RPMI7951 (cell line): ENCODE measurements at places on chromosomes 4 and X. TPM values are rescaled to one million over a fixed set of nuclear protein-coding genes. Genes with fewer than 3 reads are reported as not detected.

- DNase-seq: no peak
Observed at GRCh38 chrX:9785254-9785943, 830 bp upstream of the SHROOM2 start.

GRCh38 chr4:7073526-7074390, 5.9 kb upstream of the GRPEL1 start:
- peak; percentile 64 for DNase-seq

DNA sequence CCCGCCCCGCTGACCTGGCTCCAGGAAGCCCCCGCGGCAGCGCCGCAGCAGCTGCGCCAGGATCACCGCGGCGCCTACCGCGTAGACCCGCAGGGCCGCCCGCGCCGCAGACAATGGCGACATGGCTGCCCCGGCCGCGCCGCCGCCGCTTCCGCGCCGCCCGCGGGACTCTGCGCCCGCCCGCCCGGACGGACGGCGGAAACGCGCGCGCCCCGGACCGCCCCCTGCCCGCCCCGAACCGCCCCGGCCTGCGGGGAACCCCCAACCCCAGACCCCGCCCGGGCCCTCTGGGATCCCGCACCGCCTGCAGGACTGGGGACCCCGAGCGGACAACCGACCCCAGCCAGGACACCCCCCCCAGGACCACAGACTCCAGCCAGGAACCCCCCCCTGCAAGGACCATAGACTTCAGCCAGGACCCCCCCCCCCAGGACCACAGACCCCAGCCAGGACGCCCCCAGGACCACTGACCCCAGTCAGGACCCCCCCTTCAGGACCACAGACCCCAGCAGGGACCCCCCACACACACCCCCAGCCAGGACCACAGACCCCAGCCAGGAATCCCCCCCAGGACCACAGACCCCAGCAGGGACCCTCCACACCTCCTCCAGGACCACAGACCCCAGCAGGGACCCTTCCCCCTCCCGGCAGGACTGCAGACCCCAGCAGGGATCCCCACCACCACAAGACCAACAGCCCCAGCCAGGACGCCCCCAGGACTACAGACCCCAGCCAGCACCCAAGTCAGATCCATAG, at the start of the genes DHRSX and ZBED1:
Gene DHRSX (minus strand): TSS at position 174 of the 756 bp plus-strand sequence. CDS start 51 bp downstream, at position 123.
Gene ZBED1 (minus strand): TSS at position 174 of the 756 bp plus-strand sequence. CDS start 10,257 bp downstream, outside the sequence.
- DNase-seq: no peak

GRCh38 chr4:56048702-56049431, 100.1 kb downstream of the CEP135 start:
- peak; percentile 21 for DNase-seq

CXCL9 gene
- total RNA-seq: not detected in 2 replicates

LYAR gene
- 29.3 and 31.5 TPM in 2 replicates for total RNA-seq

SLC9A6 gene
- total RNA-seq: 12.4 and 12.7 TPM in 2 replicates
